ENCODE measurements at places on chromosomes 7 and 10.

DNA sequence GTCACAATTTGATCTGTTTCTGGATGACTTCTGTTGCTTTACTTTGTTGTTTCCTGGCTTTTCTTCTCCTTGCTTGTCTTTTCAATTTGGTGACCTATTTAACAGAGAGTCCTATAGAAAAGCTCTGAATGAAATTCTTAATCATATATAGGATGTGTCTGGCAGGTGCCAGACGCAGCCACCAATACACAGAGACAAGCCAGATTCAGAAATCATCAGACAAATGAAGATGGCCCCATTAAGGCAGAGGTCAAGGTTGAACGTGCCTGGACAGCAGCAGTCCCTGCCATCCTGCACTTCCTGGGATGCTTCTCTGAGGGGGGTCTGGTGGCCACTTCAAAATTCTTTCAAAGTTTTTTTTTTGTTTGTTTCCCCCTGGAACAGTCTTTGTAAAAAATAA, 846.7 kb upstream of the COBL start:
- DNase-seq = no peak

- DNase-seq = no peak
Observed at GRCh38 chr10:34581801-34582532, 233.1 kb downstream of the PARD3 start.

DNA sequence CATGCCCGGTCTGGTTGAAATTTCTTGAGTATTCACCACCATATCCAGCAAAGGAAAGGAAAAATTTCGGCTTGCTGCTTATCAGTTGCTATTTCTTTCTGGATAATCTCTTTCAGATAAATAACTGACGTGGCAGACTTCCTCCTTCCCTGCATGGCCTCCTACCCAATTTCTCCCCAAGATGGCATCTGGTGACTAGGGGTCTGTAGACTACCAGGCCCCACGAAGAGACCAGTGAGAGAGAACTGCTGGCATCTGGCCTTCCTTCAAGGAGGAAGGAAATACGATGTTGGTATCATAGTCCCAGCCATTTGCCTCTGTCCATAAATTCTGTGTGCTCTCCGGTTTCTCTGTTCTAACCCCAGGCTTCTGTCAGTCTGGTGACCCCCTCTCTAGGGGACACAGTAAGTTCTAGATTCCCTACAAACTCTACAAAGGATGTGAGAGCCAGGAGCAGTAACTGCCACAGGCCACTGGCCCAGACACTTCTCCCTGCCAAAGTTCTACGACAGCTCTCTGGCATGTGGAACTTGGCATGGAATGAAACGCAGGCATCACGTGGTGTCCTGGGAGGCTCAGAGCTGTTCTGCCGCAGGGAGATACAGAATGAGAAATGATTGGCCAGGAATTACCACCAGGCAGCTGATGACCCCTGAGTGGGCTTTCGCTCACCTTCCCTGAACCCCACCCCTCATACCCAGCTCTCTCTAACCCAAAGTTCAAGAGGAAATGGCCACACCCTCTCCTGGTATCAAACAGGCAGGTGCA, 30.0 kb upstream of the MSRB2 start:
- DNase-seq = no peak

GRCh38 chr10:100531761-100532160, 2.1 kb upstream of the NDUFB8 start:
- no peak for DNase-seq

DNA sequence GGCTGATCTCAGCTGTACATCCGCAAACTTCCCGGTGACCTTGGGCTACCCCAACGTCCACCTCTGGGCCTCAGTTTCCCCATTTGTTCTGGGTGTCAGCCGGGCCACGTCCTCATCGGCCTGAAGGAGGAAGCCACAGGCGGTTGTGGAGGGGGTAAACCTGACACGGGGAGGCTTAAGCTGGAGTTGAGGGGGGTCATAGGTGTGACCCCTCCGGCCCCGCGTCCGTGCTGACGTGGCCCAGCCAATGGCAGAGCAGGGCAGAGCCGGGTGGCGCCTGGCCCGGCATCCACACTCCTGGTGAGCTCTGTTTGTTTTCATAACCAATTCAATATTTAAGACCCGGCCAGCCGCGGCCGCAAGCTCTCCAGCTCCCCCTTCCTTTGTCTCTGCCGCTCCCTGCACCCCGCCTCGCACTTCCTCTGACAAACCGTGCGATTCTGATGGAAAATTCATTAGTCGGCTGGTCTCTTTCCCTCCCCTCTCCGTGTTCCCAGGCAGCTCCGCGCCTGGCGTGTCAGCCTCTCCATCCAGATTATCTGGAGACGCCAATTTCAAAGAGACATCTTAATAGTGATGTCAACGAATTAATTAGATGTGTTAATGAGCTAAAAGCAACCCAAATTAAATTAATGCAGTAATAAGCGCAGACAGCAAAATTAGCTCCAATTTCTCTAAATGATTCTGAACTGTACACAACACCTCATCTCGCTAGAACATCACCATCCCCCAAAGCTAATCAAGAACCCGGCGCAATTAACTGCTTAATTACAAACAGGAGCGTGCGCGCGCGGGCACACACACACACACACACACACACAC, 55.4 kb downstream of the MICALL2 start:
- DNase-seq = no peak
